GOT3 (cell line): ENCODE measurements at places on chromosomes 4 and X.

GRCh38 chrX:41825796-41826195, 97.6 kb downstream of the CASK start:
- DNase-seq: no peak

GRCh38 chrX:15719324-15719968, 18.6 kb upstream of the CA5B start:
- DNase-seq: no peak

DNA sequence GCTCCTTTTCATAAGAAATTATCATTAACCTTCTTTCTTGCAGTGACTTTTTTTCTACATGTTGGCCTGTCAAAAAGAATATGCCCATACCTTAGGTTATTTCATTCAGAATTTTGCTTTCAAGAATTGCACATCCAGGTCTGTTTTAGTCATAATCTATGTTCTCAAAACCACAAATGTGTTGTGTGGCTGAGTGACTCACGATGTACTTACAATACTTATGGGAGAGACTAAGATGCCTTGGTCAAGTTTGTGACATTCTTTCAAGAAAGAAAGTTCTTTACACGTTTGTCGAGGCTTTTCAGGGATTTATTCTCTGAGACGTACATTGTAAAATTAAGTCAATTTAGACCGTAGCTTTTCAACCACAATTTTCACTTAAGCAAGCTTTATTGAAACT, 396.7 kb downstream of the FSTL5 start:
- no peak for DNase-seq

- no peak for DNase-seq
Measured at GRCh38 chrX:28843817-28844216, 256.6 kb downstream of the IL1RAPL1 start.
